ENCODE measurements at places on chromosomes 7 and 10. TPM values are rescaled to one million over a fixed set of nuclear protein-coding genes. Genes with fewer than 3 reads are reported as not detected.

CYP3A4 gene
- 0.79 TPM for polyA plus RNA-seq

ACTL6B gene
- 0.19 TPM for polyA plus RNA-seq

DNA sequence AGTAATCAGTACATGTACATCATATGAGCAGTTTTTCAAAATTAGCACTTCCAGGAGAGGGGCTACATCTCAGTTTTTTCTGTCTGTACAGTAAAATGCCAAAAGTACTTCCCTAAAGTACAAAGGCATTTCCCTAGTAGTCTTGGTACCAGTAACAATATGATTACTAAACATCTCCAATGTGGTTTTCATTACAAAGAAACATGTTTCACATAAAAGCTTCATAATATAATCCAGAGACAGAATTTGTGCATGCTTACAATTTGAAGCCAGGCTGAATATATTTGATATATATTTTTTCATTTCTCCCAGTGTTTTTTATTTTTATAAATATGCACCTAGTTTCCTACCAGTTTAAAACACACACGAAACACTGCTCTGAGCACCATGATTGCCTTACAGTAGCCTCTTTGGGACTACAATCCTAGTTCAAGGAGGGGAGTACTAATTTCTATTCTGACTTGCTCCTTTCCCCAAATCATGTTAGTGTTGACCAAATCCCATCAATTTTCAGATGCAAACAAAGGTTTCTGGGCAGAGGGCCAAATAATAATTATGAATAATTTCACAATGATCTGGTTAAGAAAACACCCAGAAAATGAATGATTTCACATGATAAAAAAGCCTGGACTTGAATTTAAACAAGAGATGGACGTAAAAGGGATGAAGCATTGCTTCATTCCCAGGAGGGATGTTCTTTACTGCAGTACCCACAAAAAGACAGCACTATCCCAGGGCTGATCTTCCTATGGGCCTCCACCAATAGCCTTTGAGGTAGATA, 201.3 kb downstream of the SLC25A13 start:
- no peak for DNase-seq

GRCh38 chr10:78696791-78697395, 371.9 kb upstream of the ZMIZ1 start:
- no peak for DNase-seq

- no peak for DNase-seq
Measured at GRCh38 chr7:48427671-48428070, 256.4 kb downstream of the ABCA13 start.

Measured in urinary bladder (tissue), 4 donors.